ENCODE measurements at places on chromosomes 4 and X.

DNA sequence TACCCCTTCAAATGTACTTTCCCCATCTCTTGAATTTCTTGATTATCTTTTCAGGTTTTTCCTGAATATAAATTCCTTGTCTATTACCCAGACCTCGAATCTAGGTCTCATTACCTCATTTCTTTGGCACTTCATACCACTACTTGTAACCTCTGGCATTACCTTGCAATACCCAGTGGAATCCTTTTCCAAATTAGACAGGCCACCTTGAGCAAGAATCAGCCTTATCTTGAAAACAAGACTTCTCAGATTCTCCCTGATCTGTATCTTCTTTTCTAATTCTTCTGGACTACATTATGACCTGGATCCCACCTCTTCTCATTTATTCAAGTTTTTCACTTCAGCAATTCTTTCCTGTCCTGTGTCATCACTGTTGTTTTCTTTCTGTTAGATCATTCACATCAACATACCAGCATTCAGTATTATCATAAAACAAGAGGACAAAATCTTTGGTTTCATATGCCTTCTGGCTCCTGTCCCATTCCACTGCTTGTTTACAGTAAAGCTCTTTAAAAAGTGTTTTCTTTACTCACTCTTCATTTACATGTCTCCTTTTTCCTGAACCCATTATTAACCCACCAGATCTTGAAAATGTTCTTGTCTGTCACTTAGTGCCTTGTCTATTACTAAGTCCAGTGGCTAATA, 275.6 kb upstream of the HS3ST1 start:
- DNase-seq, result no peak

DNA sequence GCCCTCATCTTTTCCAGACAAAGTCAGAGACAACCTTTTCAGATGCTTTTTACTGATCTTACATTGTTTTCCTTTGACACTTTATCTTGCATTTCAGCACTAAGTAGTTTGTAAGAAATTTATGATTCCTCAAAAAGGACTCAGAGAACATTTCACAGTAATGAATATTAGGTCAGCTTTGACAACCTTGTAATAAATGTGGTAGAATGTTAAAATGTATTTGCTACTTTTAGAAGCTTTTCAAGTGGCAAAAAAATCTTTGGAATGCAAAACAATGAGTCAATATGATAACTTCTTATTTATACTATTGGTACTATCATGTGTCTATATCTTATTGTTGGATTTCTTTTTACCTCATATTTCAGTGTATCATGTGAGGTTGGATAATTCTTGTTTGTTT, 146.2 kb upstream of the FAT4 start:
- DNase-seq, result no peak

GRCh38 chr4:111630705-111631104, 514.5 kb upstream of the FAM241A start:
- peak; percentile 59 for DNase-seq

DNA sequence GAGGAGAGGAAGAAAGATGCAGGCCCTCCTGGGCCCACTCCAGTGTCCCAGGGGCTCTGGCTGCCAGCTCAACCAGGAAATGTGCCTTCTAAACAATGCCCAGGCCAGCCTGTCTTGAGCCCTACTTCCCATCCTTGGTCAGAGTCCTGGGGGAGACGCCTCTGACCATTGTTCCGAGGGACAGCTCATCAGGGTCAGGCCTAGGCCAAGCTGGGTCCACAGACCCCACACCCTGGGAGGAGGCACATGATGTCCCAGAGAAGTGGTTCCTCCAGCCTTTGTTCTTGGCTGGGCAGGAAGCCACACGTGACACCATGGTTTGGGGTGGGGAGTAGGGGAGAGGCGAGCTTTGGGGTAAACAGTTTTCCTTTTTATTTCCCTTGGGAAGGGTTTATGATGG, 102.5 kb downstream of the EFNB1 start:
- DNase-seq, result no peak

DNA sequence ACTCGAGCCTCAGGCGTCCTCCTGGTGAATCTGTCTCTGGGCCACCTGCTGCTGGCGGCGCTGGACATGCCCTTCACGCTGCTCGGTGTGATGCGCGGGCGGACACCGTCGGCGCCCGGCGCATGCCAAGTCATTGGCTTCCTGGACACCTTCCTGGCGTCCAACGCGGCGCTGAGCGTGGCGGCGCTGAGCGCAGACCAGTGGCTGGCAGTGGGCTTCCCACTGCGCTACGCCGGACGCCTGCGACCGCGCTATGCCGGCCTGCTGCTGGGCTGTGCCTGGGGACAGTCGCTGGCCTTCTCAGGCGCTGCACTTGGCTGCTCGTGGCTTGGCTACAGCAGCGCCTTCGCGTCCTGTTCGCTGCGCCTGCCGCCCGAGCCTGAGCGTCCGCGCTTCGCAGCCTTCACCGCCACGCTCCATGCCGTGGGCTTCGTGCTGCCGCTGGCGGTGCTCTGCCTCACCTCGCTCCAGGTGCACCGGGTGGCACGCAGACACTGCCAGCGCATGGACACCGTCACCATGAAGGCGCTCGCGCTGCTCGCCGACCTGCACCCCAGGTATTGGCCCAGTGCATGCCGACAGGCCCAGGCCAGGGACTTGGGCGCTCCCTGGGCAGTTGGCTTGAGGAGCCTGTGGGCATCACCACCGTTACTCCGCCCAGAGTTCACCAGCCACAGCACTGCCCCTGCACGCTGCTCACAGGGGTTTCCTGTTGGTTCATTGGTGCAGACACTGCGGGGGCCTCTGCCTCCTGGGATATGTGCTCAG, 1.1 kb downstream of the GPR78 start:
- DNase-seq, result no peak

- DNase-seq, result no peak
Observed at GRCh38 chrX:87728024-87728423, 210.4 kb downstream of the KLHL4 start.

- DNase-seq, result peak; percentile 18
Observed at GRCh38 chrX:69065451-69065850, 99.8 kb downstream of the PJA1 start.

- peak; percentile 46 for DNase-seq
Observed at GRCh38 chr4:87029356-87029755, 94.5 kb downstream of the AFF1 start.

DNA sequence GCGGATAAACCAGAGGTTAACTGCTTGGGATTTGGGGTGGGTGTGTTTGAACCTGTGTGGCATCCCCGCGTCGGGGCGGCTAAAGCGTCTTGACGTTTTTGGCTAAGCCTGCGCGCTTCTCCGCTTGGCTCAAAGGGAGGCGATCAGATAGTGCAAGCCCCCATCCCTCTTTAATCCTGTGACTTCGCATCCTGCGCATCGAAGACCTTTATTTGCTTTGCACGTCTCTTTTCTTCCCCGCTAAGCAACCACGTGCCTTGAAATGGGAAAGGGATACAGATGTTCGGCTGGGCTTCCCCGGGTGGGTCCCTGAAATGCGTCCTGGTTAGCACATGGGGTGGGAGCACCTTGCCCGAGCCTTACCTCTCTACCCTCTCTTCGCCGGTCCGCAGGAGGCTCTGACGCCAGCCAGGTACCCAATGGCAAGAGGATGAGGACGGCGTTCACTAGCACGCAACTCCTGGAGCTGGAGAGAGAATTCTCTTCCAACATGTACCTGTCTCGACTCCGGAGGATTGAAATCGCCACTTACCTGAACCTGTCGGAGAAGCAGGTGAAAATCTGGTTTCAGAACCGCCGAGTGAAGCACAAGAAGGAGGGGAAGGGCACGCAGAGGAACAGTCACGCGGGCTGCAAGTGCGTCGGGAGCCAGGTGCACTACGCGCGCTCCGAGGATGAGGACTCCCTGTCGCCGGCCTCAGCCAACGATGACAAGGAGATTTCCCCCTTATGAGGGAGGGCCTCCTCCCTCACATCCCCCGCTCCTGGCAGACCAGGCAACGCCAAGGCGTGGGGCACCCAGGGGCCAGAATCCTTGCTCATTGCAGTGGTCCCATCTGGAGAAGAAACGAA, 1.5 kb downstream of the GSX2 start:
- DNase-seq, result no peak

DNA sequence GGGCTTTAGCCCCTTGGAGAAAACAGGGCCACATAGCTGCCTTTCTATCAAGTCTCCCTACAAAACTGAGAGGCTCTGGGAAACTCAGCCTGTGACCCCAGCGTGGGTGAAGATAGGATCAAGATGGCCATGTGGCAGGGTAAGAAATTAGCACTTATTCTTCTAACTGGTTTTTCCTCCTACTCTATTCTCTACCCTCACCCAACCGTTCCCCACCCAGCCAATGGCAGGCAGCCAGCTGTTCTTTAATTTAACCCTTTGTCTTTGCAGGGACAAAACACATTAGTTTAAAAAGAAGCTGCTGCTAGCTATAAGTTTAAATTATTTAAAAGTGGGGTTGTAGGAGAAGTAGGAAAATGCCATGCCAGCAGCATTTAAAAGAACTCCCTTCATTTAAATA, 2.8 kb downstream of the CLCN5 start:
- DNase-seq, result no peak

GRCh38 chr4:163764569-163764968, 270.1 kb downstream of the TMA16 start:
- DNase-seq, result no peak

DNA sequence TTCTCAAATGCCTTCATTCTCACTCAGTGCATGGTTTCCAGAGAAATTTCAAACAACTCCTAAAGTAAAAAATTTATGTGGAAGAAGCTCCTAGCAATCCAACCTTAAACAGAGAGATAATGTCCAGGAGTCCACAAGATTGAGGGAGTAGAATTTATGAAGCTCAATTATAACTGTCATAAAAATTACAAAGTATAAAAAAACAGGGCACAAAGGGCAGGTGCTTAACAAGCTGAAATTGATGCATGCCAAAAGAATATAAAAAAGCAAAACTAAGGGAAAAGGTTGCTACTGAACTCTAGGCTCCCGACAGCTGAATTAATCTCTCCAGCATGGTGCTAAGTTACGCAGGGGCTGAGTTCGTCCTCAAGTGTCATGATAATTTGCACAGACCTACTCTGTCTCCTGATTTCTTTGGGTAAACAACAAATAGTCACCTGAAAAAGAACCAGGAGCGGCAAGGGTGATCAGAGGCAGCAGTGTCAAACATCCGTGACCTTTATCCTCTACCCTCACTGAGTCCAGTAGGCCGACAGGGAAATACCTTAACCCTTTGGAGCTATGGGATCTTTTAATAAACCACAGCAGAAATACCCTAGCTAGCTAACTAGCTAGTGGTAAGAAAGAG, 47.2 kb upstream of the RELL1 start:
- DNase-seq, result no peak

DNA sequence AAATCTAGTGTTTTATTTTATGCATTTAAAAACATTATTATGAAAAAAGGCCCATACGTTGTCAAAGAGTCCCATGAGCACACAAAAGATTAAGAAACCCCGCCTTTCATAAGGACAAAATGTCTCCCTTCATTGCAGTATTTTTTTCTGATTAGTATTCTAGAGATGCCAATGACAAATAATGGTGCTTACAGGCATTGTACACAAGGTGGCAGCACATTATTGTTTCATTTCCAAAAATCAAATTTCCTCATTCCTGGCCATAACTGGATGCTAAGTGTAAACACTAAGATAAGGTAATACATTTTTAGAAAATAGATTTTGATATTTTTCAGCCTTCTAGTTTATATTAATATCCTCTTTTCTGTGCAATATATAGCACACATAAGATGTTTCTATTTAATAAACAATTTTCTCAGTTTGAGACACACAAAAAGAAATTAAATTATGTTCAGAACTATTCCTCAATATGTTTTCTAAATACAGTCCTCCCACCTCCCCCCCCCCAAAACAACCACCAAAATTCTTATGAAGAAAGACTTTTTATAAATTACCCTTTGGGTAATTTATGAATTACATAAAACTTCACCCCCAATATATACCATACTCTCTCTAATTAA, 47.7 kb downstream of the TIGD2 start:
- DNase-seq, result peak; percentile 68

- peak; percentile 55 for DNase-seq
Observed at GRCh38 chrX:45622538-45622937, 421.9 kb upstream of the DIPK2B start.

DNA sequence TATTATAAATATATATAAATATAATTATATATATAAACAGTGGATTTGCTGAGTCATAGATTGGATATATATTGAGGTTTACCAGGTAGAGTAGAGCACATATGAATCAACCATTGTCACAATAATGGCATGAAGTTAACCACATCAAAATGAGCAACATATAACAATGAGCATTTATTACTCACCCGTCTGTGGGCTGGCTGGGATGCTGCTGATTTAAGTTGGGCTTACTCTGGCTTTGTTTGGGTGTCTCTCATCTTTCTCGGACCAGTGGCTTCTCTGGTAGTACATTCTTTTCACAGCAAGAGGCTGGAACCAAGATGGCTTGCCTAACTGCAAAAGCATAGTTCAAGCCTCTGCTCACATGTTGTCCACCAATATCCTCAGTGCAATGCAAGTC, 111.7 kb upstream of the TAPT1 start:
- DNase-seq, result no peak

GRCh38 chrX:9873952-9874351, 87.7 kb downstream of the SHROOM2 start:
- peak; percentile 48 for DNase-seq

- peak; percentile 63 for DNase-seq
Observed at GRCh38 chrX:47321386-47321785, 49.0 kb upstream of the ZNF157 start.

- DNase-seq, result peak; percentile 96
Observed at GRCh38 chr4:72312032-72312650, 256.9 kb downstream of the ADAMTS3 start.

- peak; percentile 57 for DNase-seq
Observed at GRCh38 chrX:55867181-55867651, 149.7 kb downstream of the RRAGB start.

GRCh38 chr4:24236120-24236519, 346.3 kb upstream of the PPARGC1A start:
- DNase-seq, result no peak

- no peak for DNase-seq
Observed at GRCh38 chr4:105619188-105619931, 66.9 kb downstream of the ARHGEF38 start.

DNA sequence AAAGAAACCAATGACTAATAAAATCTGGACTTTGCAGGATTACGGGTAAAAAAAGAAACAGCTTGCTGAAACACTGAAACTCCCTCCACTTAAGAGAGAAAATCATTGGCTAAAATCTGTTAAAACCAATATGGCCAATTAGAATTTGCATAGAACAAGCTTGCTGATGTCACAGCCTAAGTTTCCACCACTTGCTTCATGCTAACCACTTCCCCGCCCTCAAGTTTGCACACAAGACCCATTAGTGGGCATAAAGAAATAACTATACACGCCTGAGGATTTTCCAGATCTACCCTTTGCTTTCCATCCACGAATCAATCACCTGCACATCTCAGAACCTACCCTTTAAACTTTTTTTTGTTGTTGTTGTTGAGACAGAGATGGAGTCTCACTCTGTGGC, 42.7 kb upstream of the PHEX start:
- no peak for DNase-seq

GRCh38 chrX:148854306-148854705, 353.9 kb downstream of the AFF2 start:
- no peak for DNase-seq
